ENCODE measurements at places on chromosomes 6 and 20.

DNA sequence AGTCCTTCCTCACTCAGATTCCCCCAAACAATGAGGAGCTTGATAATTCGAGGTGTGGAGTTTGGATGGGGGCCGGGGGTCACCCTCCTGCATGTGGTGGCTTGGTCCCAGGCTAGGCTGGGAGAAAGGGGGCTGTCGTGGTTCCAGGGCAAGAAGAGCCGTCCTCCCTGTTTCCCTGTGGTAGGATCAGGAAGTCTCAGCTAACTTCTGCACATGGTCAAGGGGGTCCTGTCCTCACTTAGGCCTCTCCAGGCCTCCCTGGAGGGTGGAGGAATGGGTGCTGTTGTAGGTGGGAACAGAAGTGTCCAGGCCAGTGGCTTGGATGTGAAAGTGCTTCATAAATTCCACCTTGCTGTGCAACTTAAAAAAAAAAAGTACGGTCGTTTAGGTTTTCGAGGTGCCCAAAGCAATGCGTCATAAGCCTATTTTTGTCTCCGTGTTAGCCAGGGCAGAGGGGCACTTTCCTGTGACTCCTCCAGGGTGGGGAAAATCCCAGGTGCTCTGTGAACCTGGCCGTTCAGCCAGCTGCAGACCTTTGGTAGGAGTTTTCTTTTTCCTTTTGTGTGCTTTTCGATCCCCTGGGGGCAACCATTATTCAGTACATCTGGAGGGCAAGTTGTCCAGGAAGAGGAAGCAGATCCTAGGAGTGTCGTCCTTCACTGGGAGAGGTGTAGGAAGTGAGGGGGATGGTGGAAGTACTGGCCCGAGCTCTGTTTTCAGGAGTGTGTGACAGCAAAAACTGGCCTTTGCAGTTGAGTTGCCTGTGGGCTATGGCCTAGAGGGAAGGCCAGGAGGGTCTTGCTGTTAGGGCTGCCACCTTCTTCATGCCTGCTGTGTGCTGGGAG lies 9.6 kb downstream of the IGF2R start:
- DNase-seq: no peak

DNA sequence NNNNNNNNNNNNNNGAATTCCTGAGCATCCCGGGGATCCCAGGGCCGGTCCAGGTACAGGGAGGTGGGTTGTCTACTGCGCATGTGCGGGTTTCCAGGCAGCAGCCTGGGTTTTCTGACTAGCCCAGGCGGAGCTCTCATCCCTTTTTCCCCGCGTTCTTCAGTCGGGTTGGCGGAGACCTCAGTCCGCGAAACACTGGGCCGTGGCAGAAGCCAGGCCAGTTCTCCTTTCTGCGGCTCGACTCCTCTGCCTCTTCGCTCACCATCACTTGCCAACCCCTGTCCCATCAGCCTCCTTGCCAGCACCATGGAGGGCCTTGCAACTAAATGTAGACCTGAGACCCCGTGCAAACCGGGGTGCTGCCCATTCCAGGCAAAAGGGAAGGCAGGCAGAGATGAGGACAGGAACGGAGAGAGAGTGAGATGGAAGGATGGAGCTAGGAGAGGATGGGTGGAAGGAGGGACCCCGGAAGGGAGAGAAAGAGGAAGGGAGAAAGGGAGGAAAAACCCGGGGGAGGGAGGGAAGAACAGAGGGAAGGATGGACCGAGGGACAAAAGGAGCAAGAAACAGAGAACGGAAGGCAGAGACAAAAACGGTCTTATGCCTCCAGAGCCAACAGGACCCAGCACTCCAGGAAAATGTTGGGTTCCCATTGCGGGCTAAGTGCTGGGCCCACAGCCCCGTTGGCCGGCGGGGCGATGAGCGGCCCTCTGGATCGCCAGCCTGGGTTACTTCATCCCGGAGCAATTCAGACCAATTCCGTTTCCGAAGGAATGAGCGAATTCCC lies 445.4 kb upstream of the DEFB115 start:
- DNase-seq: peak; percentile 73

DNA sequence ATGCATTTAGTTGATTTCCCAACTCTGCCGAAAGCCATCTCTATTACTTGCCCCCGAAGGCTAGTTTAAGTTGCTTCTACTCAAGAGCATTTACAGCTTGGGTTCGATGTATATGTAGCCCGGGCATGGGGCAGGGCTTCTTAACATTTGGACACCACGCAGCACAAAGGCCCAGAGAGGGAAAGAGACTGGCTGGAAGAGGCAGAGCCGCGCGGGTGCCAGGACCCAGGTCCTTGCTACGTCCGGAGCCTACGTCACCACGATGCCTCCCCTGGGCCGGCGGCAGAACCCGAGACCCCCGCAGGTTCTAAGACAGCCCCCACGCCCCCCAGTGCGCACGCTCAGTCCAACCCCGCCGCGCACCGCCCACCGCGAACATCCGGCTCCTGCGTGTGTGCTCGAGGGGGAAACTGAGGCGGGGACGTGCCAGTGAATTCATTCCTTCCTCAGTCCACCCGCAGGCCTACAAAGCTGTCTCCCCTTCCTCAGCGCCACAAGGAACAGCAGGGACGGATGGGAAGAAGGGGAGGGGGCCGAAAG lies 367 bp upstream of the PCIF1 start:
- DNase-seq: no peak

DNA sequence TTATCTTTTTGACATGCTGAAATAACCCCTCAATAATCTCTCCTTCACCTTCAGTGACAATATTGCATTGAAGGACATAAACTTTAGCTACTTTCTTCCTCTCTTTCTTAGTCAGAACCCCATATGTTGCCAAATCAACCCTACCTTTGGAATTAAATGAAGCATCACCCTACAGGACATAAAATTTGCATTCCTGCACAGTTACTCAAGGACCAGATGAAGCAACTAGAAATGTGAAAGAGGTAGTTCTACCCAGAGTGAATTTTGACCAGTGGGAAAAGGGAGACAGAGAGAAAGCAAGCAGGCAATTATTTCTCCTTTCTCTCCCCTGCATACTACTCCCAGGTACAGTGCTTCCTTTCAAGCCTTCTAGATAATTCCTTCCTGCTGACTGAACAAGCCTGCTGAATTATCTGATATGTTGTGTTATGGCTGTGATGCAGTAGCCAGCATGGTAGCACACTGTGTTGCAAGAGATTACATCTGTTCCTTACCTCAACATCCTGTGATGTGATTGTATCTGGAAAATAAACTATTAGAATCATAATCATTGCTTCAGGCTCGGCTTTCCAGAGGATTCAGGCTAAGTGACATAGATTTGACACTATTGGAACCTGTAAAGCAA lies 16.6 kb downstream of the TENT5A start:
- no peak for DNase-seq

DNA sequence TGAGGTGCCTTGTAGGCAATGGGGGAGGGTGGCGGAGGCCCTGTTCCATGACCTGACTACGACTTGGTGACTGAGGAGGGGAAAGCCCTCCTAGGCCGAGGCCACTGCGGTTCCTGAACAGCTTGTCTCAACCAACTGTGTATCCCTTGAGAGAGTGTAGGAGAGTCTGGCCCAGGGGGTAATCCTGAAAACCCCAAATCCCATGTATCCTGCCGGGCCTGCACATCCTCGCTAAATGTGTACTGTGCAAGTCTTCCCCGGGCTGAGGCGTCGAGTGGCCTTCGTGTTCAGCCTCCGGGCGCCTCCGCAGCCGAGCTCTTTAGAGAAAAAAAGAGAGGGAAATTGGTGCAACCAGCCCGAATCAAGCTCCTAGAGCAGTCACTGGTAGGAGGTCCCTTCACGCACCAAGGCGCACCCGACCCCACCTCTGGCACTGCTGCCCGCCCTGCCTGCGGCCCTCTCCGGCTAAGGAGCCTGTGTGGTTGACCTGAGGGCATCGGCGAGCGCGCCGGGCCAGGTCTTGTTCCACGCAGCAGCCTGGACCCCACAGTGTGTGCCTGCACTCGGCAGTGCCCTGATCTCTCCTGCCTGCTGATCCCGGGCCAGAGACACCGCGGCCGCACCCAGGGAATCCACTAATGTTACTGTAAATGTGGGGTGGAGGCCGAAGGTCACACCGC lies 7.3 kb downstream of the SIM1 start:
- DNase-seq: no peak

- no peak for DNase-seq
Measured at GRCh38 chr6:139251045-139251690, 40.6 kb downstream of the TXLNB start.

- DNase-seq: no peak
Measured at GRCh38 chr6:73968221-73968757, 272.3 kb downstream of the CD109 start.

- no peak for DNase-seq
Measured at GRCh38 chr6:111361648-111362047, 121.4 kb downstream of the REV3L start.

- DNase-seq: no peak
Measured at GRCh38 chr6:157760589-157761330, 62.3 kb upstream of the SNX9 start.

DNA sequence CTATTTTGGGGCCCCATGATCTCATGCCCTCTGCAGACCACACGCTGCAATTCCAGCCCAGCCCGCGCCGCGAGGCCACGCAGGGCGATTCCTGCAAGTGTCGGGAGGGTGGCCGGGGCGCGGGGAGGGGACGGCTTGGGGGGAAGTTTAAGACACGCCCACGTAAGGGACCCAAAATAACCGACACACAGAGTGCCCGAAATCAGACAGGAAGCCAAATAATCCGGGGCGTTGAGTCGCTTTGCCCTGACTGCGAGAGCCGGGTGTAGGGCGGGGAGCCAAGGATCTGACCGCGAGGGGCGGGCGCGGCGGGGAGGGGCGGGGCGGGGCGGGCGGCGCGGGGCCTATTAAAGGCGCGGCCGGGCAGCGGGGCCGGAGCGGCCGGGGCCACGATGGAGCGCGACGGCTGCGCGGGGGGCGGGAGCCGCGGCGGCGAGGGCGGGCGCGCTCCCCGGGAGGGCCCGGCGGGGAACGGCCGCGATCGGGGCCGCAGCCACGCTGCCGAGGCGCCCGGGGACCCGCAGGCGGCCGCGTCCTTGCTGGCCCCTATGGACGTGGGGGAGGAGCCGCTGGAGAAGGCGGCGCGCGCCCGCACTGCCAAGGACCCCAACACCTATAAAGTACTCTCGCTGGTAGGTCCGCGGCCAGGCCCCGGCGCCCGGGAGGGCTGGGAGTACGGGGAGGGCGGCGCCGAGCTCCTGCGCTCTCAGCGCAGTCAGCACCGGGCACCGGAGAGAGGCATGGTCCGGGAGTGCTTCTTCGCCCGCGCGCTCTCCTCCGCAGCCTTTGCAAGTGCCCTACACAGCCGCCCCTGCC lies at the start of gene ENPP1:
ENPP1 (plus strand) TSS at position 377 of the 816 bp plus-strand sequence; CDS start at position 393, 16 bp downstream.
- DNase-seq: peak; percentile 17

- no peak for DNase-seq
Measured at GRCh38 chr6:127851197-127851596, 49.7 kb downstream of the THEMIS start.

DNA sequence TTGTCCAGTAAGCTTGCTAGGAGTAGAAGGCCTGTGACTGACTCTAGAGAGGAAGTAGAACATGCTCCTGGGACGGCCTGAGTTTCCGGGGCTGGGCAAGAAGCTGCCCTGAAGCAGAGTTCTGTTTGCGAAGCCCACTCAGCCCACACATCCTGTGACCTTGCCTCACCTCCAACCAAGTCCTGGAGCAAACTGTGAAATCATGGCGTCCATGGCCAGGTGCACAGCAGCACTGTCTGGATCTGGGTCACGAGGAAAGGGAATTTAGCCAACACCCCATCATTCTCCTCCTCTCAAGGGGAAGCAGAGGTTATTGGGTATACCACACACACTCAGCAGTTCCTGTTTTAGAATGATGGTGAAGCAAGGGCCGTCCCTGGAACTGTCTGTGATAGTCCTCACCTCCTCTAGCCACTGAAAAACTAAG lies 87.5 kb downstream of the CRYBG1 start:
- DNase-seq: no peak

DNA sequence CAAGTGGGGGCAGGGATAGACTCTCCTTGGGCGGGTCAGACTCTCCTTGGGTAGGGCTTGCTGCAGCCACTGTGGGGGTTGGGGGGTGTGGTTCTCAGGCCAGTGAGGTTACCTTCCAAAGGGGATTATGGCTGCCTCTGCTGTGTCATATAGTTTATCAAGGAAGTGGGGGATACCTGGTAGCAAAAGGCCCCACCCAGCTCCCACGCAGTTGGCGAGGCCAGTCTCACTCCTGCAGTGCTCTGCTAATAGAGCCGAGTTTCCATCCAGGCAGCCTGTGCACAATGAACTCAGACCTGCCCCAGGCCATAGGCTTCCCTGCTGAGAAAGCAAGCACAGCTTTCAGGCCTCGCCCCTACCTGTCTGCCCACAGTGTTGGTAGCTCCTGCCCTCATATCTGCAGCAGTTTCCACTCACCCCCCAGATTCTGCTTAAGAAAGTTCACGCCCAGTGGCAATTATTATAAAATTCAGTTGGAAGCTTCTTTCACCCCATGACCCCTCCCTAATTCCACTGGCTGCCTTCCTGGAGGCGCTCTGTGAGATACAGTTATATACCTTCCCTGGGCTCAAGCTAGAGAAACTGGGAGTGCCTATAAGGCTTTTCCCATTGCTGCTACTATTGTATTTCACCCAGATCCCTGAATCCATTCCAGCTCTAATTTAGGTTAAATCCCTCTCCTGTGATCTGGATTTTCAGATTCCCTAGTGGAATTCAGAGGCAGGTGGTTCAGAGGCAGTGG lies 56.1 kb downstream of the HDDC2 start:
- DNase-seq: peak; percentile 25
